ENCODE measurements at places on chromosomes 4 and X.

GRCh38 chr4:55117511-55117910 is 7.9 kb downstream of the KDR start:
- no peak for DNase-seq

DNA sequence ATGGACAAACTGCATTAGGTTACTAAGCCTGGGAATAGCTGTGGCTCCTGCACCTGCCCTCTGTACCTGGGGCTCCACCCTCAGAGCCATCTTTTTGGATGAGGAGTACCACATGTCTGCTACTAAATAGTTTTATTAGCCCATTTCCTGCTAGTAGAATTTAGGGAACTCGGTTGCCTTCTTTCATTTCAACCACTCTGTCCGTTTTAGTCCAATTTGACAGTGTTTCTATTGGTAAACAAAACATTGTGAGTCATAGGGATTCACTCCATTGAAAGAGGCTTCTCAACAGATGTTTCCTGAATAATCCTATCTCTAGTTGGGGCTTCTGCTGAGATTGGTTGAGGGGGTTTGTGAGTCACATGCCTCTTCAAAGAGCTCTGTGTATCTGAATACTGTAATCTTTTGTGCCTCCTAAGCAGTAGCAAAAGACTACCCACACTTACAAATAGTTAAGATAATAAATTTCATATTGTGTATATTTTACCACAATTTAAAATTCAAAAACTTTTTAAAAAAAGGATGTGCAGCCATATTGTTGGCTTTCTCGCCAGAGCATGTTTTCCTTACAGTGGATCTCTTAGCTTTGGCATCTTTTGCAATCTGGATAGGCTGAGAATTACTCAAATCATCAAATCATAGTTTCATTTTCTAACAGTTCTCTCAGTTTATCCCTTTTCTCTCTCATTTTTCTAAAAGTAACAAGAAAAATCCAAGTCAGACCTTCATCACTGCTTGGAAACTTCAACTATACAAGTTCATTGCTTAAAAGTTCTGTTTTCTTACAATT is 9.9 kb downstream of the FAM200B start:
- peak; percentile 67 for DNase-seq

GRCh38 chr4:102761906-102762305 is 1.1 kb upstream of the MANBA start:
- no peak for DNase-seq

- no peak for DNase-seq
Measured at GRCh38 chr4:76882630-76883029, 15.3 kb downstream of the SOWAHB start.

- DNase-seq, result no peak
Measured at GRCh38 chr4:168857009-168857408, 153.0 kb downstream of the CBR4 start.

DNA sequence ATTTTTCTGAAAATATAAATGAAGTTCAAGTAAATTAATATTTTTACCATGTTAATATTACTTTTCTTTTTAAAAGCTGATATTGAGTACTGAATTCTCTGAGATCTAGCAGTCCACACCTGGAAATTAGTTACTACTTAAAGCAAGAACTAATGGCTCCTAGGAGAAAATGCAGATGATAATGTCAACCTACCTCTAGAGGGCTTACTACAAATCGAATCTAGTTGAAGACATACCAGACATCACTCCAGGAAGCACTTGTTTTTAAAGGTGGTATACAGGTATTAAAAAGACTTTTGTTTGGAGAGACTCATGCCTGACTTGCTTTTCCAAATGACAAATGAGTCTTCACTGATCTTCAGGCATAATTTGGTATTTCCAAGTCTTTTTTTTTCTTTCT is 516.4 kb upstream of the BOD1L1 start:
- DNase-seq, result no peak

GRCh38 chr4:37689353-37690095 is 3.3 kb upstream of the RELL1 start:
- DNase-seq, result no peak

DNA sequence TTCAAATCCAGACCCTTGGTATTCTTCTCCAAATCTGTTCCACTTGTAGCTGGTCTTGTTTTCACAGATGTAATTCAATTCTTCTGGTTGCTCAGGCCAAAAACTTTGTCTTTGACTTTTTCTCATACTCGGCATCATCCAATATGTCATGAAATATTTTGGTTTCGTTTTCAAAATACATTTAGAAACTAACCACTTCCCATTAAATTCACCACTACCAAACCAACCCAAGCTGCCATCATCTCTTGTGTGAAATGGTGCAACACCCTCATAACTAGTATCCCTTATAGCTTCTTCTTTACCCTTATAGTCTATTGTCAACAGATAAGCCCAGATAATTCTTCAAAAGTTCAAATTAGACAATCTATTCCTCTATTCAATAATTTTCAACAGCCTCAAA is 192.1 kb downstream of the PRR32 start:
- no peak for DNase-seq

DNA sequence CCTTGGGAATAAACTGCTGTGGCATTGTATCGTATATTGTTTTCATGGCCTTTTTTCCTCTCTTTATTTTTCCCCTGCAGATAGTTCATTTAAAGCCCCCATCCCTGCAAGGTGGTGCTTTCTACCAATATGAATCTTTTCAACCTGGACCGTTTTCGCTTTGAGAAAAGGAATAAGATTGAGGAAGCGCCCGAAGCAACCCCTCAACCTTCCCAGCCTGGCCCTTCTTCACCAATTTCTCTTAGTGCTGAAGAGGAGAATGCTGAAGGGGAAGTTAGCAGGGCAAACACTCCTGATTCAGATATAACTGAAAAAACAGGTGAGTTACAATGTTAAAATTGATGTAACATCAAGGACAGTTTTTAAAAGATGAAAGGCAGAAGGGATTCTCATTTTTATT is 601 bp downstream of the SMARCAD1 start:
- no peak for DNase-seq
